ENCODE measurements at places on chromosomes 5 and 9.

GRCh38 chr5:174829511-174829864, 105.1 kb downstream of the MSX2 start:
- DNase-seq, result no peak

DNA sequence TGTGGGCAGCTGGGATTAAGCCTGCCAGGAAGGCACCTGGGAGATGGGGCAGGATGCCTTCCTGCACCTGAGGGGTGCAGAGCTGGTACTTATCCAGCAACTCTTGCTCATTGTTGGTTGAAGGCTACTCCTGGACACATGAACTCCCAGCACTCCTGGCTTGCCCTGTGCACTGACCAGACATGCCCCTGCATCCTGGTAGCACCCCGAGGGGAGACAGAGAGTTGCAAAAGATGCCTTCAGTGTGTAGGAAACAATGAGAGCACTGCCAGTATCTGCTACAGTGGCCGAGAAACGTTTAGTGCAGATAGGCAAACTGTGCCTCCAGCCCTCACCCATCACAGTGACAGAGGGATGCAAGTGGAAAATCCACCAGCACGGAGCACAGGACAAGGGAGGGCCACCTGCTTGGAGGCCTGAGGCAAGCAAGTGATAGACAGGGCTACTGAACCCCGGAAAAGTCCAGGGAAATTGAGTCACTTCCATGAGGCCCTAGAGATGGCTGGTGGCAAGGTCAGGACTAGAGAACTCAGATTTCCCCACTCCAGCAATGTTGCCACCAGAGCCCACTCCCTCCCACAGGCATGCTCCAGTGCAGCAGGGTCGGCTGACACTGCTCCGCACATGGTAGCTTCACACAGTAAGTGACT, 171.1 kb downstream of the FSTL4 start:
- DNase-seq, result no peak

- DNase-seq, result no peak
These were observed 122.5 kb downstream of the MCTP1 start for GRCh38 chr5:95162231-95162992.

DNA sequence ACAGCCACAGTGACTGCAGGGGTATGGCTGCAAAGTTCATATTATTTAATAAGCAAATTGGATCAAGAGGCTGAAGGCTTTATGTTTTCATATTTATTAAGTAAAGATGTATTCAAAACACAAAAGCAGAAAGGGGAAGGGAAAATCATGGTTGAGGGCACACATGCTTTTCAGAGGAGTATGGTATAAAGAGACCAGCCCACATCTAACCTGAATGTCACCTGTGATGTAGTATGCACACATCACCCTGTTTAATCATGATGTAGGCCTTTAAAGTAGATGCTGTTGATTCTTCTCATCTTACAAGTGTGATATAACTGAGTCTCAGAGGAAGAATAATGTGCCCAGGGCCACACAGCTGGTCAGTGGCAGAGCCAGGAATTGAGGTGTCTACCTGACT, 211.8 kb downstream of the DCP2 start:
- no peak for DNase-seq

- DNase-seq, result no peak
These were observed 513.9 kb upstream of the RGMB start for GRCh38 chr5:98259595-98259994.

- DNase-seq, result no peak
These were observed 45.2 kb downstream of the ADRA1B start for GRCh38 chr5:159961176-159962160.

DNA sequence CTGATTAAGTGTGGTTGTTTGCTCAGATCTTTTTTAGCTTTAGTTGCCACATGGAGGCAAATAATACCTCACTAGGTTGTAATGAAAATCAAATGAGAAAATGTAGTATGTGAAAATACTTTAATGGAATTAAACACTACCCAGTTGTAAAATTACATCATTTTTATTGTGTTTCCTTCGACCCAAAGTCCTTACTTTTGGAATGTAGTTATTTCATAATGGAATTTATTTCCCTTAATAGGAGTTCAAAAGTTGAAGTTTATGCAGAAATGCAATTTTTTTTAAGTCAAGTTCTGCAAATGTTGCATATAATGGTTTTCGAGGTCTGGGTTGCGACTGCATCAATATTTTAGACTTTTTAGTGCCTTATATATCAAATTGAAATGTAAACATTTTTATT, 31.0 kb downstream of the TNPO1 start:
- no peak for DNase-seq

DNA sequence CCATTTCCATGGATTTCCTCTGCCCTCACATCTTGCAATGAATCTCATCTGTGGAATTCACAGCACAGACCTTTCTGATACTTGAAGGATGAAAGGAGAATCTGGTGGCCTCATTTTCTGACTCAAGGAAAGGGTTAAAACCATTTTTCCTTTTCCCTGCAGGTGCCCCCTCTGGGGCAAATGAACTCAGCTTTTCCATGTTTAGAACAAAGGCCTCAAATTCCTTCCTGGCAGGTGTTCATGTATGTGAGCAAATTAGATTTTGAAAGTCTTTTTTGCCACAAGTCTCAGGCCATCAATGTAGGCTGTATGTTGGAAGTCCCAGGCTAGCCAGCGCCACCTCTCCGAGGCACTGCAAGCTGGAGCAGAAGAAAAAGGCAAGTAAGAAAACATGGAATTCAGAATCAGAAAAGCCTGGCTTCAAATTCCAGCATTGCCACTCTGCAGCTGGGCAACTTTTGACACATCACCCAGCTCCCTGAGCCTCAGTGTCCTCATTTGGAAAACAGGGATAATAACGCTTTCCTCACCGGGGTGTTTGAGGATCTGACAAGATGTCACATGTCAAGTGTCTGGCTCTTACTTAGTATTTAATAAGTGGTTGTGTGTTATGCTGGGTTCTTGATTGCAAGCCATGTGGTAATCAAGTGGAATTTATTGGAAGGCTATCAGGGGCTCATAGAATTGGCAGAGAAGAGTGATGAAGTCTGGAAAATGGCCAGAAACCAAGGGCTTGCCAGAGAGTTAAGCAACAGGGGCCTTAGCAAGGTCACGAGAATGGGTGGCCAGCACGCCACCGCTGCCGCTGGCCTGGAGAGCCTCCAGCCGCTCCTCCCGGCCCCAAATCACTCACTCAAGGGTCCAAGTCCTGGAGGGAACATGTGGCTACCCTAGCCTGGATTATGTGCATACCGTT, 48.4 kb upstream of the SMIM23 start:
- no peak for DNase-seq

- DNase-seq, result no peak
These were observed 10.4 kb upstream of the EEIG1 start for GRCh38 chr9:127991017-127991756.

DNA sequence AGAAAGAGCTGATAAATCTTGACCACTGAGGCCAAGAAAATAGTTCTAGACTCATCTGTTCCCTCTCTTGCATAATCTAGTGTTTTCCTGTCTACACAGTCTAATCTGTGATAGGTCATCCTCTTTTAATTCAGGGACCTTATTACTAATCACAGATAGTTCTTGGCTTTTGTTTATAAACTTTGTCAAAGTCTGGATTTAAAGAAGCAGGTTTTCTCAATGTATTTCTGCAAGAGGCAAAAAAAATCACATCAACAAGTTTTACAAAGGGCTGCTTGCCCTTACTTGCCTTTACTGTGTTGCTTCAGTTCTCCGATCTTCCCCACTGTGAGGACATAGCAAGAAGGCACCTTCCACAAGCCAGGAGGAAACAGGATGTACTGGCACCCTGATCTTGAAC, 43.9 kb upstream of the MTAP start:
- DNase-seq, result no peak

DNA sequence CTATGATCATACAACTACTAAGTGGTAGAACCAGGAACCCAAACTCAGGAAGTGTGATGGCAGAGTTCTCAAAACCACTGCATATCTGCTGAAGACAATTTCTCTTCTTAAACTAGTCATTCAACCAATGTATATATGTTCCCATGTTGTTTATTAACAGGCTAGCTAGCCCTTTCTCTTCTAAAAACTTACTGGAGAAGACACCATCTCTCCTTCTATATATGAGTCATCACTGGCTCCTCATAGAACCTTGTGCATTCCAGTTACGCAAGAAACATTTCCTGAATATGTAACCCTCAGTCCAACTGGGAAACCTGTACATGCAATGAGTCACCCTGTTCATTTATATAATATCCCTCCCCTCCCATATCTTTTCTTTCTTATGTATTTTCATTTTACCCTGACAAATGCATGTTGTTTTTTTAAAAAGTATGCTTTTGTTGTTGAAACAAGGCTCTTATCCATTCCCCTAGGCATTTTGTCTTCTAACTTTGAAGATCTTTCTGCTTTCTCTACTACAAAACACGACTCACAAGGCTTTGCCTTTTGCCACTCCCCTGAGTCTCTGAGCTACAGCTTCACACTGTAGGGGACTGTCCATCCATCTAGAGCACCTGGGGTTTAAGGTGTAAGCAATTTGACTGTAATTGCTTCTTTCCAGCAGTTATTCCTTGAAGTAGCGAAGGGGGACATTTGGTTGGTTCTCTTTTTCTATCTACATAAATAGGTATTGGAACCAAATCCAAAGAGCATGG, 119.5 kb downstream of the ANXA1 start:
- no peak for DNase-seq

GRCh38 chr5:10201223-10201868, 48.3 kb downstream of the ATPSCKMT start:
- DNase-seq, result no peak

- DNase-seq, result no peak
These were observed 30.2 kb upstream of the SLC9A3 start for GRCh38 chr5:554284-554988.

- DNase-seq, result no peak
These were observed 282.8 kb downstream of the DENND1A start for GRCh38 chr9:123647145-123647544.

GRCh38 chr5:124581738-124582560, 164.5 kb downstream of the ZNF608 start:
- no peak for DNase-seq

DNA sequence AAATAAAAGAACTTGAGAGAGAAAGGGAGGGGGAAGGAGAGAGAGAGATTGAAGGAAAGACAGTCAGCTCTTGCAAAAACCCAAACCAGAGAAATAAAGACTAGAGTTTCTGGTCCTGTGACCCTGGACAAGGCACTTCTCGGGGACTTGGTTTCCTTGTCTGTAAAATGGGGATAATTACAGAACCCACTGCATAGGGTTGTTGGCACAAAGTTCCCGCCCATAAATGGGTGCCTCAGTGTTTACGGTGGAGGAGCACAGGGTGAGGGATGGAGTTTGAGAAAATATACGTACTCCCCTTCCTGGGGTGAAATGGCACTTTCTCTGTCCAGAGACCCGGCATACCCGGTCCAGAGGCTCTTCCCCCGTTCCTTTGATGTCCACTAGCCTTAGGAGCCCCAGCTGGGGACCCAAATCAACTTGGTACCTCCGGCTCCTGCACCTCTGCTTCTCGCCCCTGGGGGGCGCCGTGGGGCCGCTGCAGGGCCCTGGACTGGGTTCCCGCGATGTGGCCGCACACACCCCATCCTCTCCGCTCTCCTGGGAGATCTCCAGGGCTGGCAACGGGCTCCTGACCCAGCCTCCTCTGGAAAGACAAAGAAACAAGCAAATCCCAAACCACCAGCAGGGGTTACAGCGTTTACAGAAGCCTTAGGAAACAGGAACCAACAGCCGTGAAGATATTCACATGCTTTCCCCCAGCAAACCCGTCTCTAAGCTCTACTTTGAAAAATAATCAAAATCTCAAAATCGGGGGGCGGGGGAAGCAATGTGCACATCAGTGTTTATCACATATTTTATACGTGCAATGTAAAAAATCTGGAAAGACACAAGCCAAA, 26.3 kb downstream of the PTGES start:
- DNase-seq, result peak; percentile 55

- no peak for DNase-seq
These were observed 642.3 kb downstream of the PTPRD start for GRCh38 chr9:9970514-9970913.

DNA sequence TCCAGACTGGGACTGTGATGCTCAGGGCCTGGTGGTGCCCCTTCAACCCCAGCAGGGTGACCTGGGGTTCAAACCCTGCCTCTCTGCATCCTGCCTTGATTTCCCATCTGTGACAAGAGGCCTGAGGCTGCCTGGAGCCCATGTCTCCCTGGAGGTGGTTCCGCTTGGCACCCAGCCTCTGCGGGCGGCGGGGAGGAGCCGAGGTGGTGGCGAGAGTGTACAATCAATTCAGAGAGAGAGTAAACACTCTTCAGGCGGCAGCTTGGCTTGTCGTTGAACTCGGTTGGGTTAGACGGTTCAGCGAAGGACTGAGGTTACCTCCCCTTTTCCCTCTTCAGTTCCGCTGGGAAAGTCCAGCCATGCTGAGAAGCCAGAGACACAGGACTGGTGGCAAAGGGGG, 39.3 kb downstream of the NTNG2 start:
- DNase-seq, result no peak

DNA sequence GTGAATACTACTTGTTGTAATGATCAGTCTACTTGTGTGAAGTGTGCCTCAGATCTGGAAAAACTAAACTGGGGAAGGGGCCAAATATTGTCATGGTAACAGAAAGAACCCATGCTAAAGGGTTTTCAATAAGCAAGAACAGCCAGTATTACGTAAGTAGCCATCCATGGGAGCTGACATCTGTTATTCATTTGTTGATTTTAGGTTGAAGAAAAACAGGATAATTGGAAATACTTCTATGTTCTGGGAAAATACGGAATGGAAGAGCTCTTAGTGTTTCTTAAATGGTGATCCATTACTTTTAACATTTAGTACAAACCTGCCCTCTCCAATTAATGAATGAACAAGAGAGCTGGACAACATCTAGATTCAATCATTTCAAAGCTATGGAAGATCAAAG, 485.8 kb downstream of the NTRK2 start:
- no peak for DNase-seq

GRCh38 chr5:121478636-121479035, 373.0 kb upstream of the FTMT start:
- DNase-seq, result no peak

GRCh38 chr9:34647651-34648050, 1.2 kb downstream of the GALT start:
- no peak for DNase-seq

DNA sequence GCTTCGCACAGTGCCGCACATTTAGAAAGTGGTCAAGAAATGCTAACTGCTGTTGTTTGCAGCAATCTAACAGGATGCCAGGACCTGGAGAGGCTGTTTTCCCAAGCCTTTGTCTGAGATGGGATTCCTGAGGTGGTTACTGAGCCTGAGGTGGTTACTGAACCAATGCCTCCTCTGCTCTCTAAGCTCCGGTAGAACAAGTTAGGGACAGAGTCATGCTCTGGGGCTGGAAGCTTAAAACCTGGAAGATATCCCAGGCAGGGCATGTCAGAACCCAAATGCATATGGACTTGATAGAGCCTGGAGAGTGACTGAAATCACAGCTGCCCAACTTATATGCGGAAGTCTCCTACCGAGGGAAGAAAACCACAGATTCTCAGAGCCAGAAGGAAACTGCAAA, 46.5 kb upstream of the FAT2 start:
- DNase-seq, result no peak

All from activated CD4-positive, alpha-beta T cell treated with anti-CD3 and anti-CD28 coated beads, Interleukin-2, amount 50 U/mL, for 1 hour (primary cell).